ENCODE measurements at places on chromosomes 12 and 14.

DNA sequence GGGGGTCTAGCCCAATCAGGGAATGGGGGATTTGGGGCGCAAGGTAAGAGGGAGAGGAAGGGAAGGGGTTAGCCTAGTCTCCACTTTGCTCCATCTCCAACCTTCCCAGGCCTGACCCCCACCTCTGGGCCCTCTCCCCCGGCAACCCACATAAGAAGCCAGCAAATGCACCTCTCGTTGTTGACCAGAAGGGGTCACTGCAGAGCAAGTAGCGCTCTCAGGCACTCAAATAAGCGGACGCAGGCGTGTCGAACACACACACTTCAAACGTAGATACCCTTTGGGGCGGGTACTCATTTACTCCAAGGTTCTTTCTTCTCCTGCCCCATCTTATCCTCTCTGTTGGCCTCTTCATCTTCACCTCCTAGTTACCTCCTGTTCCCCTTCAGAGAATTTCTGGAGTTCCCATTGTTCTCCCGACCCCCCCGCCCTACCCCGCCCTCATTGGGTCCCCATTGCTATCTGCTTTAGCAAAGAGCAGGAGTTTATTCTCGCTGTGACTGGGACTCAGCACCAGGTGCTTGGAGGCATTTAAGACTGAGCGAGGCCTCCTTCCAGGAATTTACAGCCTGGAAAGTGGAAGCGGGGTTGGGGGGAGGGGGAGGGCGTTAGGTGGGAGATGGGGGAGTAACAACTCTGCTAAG is 1.5 kb upstream of the SRRM4 start:
- peak; percentile 72 for DNase-seq

- DNase-seq, result no peak
These were observed 7.9 kb upstream of the AVIL start for GRCh38 chr12:57826400-57826799.

GRCh38 chr14:98897605-98898309 is 374.2 kb downstream of the BCL11B start:
- DNase-seq, result no peak

DNA sequence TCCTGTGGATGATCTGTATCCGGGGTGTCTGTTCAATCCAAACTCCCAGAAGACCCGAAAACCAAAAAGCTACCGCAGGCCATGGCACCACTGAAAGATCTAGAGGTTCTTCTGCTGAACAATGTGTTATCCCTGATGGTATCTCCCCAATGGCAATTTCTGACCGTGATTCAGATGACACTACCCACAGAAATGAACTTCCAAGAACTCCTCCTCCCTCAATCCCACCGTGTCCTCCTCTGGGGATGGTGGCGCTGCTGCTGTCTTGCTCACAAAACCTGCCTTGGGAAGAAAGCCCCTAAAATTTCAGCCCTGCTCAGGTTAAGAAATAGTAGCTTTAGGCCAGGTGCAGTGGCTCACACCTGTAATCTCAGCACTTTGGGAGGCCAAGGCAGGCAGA is 7.8 kb downstream of the CRACR2A start:
- no peak for DNase-seq

DNA sequence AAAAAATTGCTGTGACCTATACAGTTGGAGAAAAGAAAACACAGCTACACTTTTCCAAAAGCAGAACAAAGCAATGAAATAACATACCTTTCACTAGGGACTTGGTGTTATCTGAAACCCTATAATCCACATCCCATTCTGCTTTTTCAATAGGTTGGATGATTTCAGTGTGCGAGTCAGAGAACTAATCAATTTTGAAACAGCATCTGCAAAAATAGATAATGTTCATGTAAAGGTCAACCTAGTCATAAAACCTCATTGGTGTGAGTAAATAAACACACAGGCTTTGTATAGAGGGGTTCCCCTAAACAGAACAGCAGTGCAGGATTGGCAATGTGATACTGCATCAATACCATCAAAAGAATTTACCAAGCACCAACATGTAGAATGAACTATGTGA is 173.0 kb upstream of the G2E3 start:
- DNase-seq, result no peak

DNA sequence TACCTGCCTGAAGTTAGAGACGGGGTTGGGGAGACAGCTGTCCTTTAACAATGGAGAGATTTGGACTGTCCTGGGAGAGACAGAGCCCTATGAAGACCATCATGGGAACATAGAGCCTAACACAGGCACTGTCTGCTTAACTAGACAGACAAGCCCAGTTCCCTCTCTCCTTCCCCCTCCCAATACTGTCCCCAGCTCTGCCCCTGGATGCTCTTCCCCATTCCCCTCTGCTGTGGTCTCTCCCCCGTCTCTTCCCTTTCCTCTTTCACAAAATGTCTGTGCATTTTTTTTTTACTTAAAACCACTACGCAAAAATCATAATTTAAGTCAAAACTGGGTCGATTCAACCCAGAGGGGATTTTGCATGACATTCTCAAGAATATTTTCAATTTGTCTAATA is 232.9 kb downstream of the CHST11 start:
- no peak for DNase-seq

DNA sequence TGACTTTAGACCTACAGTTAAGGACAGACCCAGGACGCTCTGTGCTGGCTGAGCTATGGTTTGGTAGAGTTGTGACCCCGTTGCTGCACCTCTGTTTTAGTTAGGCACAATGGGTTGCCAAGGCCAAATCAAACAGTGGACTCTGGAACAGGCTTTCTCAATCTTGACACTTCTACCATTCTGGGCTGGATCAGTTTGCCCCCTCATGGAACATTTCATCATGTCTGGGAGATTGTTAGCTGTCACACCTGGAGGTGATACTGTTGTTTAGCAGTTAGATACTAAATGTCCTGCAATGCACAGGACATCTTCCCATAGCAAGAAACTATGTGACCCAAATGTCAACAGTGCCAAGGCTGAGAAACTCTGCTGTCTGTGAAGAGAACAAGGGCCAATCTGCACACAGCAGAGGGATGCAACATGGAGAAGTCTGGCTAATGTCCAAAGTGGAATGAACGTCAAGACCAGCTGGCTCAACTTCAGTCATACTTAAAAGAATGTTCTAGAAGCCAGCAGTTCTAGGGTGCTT is 65.6 kb upstream of the DICER1 start:
- DNase-seq, result no peak

DNA sequence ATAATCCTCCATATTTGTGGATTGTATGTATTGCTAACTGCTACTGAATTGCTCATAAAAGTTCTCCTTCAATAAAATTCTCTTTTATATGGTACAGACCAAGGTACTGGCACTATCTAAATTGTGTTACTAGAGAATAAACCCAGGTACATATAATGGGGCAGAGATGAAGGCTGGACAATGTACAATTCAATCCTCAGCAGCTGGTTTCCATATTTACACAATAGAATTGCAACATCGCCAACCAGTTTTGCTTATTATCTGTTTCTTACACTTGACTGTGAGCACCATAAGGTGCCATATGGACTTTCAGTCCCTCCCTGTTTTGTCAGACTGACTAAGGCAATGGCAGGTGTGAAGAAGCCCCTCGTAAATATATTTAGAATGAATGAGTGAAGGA is 18.1 kb downstream of the KITLG start:
- DNase-seq, result no peak

DNA sequence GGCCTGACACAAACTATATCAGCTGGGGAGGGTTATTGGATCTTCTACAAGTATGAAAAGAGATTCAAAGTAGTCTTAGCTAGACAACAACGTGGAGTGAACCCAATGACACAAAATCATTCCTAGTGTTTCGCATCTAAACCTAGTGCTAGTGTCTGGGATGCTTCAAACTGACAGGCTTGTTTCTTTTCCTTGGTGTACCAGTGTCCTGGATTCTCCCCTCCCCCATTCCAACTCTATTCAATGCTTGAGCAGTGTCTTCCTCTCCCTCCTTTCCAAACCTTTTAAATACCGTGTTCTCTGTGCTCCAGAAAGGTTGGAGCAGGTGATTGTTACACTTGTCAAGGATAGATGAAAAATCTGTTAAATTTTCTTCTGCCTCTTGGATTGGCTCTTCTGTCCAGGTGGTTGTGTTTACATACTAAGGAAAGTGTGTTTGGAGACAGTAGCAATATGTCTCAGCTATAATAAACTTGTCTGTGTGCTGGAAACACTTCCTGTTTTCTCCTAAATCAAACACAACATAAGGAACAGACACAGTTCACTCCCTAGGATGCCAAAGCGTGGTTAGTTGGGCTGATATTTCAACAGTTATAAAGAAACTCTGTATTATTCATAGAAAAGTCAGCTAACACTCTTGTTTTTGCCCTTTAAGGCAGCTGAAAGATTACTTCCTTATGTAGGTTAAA is 14.4 kb upstream of the GUCY2C start:
- no peak for DNase-seq

DNA sequence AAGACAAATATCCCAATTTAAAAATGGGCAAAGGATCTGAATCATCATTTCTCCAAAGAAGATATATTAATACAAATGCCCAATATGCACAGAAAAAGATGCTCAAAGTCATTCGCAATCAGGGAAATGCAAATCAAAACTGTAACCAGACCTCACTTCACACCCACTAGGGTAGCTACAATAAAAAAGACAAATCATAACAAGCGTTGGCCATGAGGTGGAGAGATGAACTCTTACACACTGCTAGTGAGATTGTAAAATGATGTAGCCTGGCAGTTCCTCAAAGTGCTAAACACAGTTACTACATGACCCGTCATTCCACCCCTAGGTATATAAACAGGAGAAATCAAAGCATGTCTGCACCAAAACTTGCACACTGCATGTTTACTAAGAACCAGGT is 30.4 kb downstream of the CDC42BPB start:
- DNase-seq, result no peak

- DNase-seq, result no peak
These were observed 11.3 kb downstream of the NR1H4 start for GRCh38 chr12:100484891-100485471.

- DNase-seq, result peak; percentile 38
These were observed 74.6 kb upstream of the TBX5 start for GRCh38 chr12:114480337-114481199.

DNA sequence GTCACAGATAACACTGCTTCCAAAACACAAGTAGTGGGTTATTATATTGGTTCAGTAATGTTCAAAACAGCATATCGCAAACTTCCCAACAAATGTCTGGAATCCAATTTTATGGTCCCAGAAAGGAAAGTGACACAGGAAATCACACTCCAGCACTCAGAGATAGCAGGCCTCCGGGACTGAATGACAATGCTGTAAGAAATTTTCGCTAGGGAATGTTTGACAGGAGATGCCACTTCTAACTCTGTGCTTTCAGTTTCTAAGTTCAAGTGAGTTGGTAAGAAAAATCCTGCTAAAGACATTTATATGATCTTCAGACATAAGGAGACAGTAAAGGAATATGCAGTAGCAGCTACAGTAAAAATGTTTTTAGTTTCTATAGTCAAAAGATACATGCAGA is 93.2 kb downstream of the SLC2A13 start:
- no peak for DNase-seq

DNA sequence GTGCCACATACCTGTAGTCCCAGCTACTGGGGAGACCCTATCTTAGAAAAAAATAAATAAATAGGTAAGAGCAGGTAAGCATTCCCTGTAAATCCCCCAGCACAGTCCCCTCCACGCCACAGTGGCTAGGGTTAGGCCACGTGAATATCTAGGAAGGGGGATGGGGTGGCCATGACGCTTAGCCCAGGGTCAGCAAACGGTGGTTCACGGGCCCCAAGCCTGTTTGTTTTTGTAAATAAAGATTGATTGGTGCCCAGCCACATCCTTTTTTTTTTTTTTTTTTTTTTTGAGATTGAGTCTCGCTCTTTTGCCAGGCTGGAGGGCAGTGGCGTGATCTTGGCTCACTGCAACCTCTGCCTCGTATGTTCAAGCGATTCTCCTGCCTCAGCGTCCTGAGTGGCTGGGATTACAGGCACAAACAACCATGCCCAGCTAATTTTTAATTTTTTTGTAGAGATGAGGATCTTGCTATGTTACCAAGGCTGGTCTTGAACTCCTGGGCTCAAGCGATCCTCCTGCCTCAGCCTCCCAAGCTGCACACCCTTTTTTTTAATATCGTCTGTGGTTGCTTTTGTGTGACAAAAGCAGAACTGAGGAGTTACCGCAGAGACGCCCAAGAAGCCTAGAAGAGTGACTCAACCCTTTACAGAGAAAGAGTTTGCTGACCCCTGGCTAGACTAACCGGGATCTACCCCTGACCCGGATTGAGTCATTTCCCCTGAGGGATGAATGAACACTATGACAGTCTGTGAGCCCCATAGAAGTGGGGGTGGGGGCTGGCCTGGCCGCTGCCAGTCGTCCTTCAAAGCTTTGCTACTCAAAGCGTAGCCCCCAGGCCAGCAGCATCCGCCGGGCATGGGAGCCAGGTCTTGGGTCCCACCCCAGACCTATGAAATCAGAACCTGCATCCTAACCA is 113.7 kb upstream of the NCOR2 start:
- DNase-seq, result peak; percentile 92

DNA sequence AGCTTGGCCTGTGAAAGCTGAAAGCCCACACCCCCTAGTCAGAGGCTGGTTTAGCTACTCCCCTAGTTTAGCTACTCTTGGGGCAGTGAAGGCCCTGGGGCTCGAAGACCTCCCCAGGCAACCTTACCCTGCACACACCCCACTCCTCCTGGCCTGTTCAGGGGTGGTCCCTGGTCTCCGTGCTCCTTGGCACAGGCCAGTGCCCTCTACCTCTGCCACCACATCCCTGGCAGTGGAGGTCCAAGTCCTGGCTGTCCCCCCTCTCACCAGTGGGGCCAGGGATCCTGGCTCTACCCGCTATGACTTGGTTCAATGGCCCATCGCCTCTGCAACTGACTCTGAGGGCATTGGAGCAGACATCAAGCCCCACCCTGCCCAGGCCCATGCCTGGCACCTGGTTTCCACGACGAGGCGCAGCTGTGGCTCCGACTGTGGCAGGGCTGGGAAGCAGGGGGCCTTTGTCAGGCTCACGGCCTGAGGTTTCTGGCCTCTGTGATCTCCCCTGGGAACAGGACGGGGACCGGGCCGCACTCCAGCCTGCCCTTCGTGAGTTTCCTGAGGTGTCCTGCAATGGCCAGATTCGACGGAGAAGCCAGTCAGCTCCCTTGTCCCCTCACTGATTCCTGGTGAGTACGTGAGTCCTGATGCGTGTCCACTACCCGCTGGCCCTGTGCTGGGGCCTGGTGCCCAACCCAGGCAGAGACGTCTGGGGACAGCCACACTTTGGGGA is 5.7 kb downstream of the TMEM121 start:
- no peak for DNase-seq

DNA sequence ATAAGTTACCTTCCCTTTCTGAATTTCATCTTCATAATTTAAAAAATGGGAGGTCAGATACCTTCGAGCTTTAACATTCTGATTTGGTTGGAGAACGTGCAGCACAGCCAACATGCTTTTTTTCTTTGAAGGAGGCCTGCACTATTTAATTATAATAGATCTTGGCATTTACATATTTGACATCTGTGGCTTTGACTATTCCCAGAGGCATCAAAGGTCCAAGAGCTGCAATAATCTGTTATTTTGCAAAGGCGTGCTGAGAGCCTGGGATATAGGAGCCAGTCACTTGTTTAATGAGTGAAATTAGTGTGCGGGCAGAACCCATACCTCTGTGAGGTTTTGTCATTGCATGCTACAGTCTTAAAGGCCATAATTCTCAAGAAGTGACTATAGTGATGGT is 26.4 kb downstream of the SLC8A3 start:
- no peak for DNase-seq

All from AG20443 (cell line).